ENCODE measurements at places on chromosomes 5 and 9. TPM values are rescaled to one million over a fixed set of nuclear protein-coding genes. Genes with fewer than 3 reads are reported as not detected.

- no peak for DNase-seq
These were observed 4.2 kb downstream of the NR5A1 start for GRCh38 chr9:124502711-124503702.

- DNase-seq, result no peak
These were observed 659.8 kb upstream of the MEF2C start for GRCh38 chr5:89542736-89543135.

- DNase-seq, result no peak
These were observed 196.2 kb upstream of the TUT7 start for GRCh38 chr9:86550401-86550800.

- peak; percentile 88 for DNase-seq
These were observed 22.2 kb downstream of the TNFSF8 start for GRCh38 chr9:114908104-114908622.

- DNase-seq, result no peak
These were observed 83.4 kb upstream of the CTSL start for GRCh38 chr9:87642330-87643106.

DNA sequence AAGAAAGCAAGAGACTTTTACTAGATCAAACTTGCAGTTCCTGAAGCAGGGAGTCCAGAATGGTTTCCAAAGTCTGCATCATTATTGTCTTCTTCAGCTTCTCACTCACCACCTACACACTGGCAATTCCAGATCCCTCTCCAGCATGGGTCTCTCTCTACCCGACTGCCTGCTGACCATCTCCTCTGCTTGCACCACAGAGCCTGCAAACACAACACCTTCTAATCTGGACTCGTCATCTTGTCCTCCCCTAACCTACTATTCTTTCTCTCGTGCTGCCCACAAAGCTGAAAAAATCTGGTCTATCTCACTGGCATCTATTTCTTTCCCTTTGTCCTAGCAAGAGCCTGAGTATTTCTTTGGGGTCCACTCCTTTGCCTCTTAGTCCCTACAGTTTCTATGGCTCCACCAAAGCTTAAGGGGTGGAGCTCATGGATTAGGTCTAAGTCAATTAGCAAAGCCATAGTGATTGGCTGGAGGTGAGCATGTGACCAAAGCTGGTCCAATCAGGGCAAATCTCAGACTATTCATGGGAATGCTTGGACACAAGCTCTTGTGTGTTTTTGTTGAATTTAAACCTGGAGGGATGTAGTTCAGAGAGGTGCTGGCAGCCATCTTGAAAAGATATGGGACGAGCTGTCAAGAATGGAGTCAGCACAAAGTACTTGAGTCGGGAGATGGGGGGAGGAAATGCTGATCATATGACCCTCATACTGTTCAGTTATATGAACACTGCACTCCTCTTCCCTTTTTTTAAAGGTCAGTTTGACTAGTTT is 63.5 kb downstream of the GALNT12 start:
- no peak for DNase-seq

GRCh38 chr9:111095441-111095840 is 57.2 kb upstream of the LPAR1 start:
- DNase-seq, result no peak

The UBE2QL1 gene
- 0.77 TPM for total RNA-seq

The CACNA1B gene
- total RNA-seq, result not detected

The SPINK6 gene
- not detected for total RNA-seq
